ENCODE measurements at places on chromosomes 6 and 20. TPM values are rescaled to one million over a fixed set of nuclear protein-coding genes. Genes with fewer than 3 reads are reported as not detected.

The YIPF3 gene
- total RNA-seq, result 65.7 TPM

The MMP24OS gene
- total RNA-seq, result 63.4 TPM

The RPS10 gene
- 542 TPM for total RNA-seq

The TTPAL gene
- 5.3 TPM for total RNA-seq

The POM121L2 gene
- total RNA-seq, result not detected

The EEF1A2 gene
- total RNA-seq, result 1,211 TPM

The SYTL3 gene
- 5.7 TPM for total RNA-seq

The ZBTB24 gene
- 3.0 TPM for total RNA-seq

The PSORS1C2 gene
- total RNA-seq, result not detected

The NQO2 gene
- 37.9 TPM for total RNA-seq

The SCUBE3 gene
- 5.2 TPM for total RNA-seq

The FOXF2 gene
- total RNA-seq, result 0.43 TPM

The SLC22A1 gene
- not detected for total RNA-seq

The LEMD2 gene
- total RNA-seq, result 29.6 TPM

The DPPA5 gene
- total RNA-seq, result not detected

The ADGB gene
- not detected for total RNA-seq

The OR2H2 gene
- not detected for total RNA-seq

The CGA gene
- not detected for total RNA-seq

The HLA-DQB1 gene
- 3.7 TPM for total RNA-seq

The PRSS35 gene
- 0.83 TPM for total RNA-seq

The BLOC1S5 gene
- 10.8 TPM for total RNA-seq

The CDSN gene
- not detected for total RNA-seq

The NHLRC1 gene
- total RNA-seq, result 1.6 TPM

The CCDC170 gene
- 0.38 TPM for total RNA-seq

The GSTA3 gene
- total RNA-seq, result not detected

The DUSP15 gene
- total RNA-seq, result 3.4 TPM

The PIM1 gene
- total RNA-seq, result 16.6 TPM

The ATP9A gene
- 25.4 TPM for total RNA-seq

The UBD gene
- total RNA-seq, result not detected

The PRDM13 gene
- total RNA-seq, result not detected

The TOMM6 gene
- total RNA-seq, result 127 TPM

The PAX1 gene
- 0.35 TPM for total RNA-seq

The RPRD1B gene
- 62.2 TPM for total RNA-seq

The ARFGEF3 gene
- 9.6 TPM for total RNA-seq

The CRISP3 gene
- total RNA-seq, result 0.32 TPM

The TP53TG5 gene
- 2.2 TPM for total RNA-seq

The HIVEP2 gene
- 25.7 TPM for total RNA-seq
